Skeletal muscle cell (primary cell): ENCODE measurements at places on chromosomes 2 and 18.

DNA sequence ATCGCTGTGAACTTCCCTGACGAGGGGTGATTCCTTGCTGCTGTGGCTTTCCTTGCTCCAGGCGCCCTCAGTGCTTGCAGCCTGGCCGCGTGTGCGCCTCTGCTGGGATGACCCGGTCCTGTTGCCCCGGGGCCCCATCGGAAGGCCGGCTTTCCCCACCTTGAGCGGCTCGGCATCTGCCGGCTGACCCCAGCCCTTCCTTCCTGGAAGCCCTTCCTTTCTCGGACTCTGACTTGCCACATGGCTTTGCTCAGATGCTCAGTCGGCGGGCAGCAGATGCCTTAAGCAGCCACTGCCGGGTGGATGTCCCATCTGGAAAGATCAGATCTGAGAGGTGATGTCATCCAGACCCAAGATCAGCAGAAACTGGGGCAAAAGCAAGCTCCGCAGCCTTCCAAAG lies 100.5 kb upstream of the ODC1 start:
- no peak for DNase-seq

DNA sequence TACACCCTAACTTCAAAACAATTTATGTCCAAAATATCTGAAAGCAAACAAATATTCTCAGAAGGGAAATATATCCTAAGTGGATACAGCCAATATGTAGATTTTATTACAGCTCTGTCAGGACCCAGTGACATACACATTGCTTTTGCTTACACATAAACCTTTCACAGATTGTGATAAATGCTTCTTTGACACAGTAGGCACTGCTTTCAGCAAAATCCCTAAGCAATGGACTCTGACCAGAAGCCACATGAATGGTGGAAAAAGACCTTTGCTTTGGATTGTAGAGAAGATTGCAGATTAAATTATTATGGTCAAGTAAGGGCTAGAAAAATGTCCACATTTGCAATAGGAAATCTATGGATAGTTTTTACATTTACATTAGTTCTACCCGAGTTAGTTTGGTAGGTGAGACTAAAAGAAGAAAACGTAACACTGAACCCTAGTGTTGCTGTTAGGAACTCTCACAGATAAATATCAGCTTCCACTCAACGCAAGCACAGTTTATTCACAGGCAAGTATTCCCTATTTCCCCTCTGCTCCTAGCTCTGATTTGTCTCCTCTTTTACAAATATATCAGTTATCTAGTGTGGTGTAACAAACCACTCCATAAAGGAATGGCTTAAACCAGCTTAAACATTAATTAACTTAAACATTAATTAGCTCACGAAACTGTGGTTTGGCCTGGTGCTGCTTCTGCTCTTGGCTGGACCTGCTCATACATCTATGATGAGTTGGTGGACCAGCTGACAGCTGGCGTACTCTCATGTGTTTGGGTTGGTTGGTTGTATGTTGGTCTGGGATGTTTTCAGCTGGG lies 23.6 kb upstream of the SERPINE2 start:
- no peak for DNase-seq

DNA sequence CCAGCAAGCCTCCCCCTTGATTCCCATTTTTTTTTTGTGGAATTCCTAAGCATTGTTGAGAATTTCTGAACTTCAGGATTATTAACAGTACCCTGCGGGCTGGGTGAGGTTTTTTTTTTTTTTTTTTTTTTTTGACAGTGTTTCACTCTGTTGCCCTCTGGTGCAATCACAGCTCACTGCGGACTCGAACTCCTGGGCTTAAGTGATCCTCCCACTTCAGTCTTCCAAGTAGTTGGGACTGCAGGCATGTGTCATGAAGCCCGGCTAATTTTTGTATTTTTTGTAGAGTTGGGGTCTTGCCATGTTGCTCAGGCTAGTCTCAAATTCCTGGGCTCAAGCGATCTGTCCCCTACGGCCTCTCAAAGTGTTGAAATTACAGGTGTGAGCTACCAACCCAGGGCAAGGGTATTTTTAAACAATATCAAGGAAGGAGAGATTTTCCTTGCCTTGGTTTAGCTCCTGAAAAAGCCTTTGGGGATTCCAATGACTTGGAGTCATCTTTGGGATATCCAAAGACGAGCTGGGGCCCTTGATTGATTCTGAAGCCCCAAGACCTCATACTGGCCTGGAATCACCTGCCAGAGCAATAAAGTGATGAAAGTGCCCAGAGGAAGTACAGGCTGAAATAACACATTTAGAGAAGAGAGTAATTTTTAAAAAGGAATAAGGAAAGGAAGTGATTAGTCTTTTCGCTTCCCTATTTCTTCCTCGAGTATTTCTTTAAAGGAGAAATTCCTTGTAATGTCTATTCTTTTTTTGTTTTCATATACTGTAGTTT lies 240.2 kb downstream of the TGIF1 start:
- no peak for DNase-seq

GRCh38 chr18:10863026-10863425 lies 286.3 kb downstream of the PIEZO2 start:
- DNase-seq: no peak

DNA sequence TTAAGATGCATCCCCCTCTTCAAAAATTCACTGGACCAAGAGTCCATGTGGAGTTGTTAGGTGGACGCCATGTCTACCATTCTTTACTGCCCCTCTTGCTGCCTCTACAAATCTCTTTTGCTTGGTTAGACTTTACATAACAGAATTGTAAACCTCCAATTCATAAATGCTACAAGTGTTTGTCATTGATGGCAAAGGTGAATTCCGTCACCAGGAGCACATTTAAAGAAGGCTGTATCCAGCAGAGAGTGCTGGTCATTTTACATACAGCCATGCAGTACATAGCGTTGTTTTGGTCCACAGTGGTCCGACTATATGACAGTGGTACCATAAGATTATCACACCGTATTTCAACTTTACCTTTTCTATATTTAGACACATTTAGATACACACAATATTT lies 274.5 kb downstream of the MYCN start:
- DNase-seq: no peak

- DNase-seq: no peak
These were observed 25.8 kb upstream of the ZNF397 start for GRCh38 chr18:35215026-35215425.

- no peak for DNase-seq
These were observed 27.0 kb downstream of the MAPRE3 start for GRCh38 chr2:26997394-26997793.

- DNase-seq: no peak
These were observed 117.1 kb downstream of the RAD51AP2 start for GRCh38 chr2:17401096-17401495.

DNA sequence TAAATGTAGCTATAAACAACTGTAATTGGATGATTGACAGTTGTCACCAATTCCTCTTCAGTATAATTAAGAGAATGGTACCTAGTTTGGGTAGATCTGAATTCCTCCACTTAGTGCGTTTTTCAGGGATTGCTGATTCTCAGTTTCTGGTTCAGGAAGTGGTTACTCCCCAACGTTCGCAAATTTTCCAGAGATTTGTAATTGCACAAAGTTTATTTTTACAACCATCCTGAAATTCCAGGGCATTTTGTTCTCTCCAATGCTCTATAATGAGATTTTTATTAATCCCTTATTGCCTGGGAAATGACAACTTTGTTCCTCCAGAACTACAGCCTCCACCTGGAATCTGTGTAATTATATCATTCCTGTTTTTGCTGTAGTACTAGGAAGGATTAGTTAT lies 710.6 kb upstream of the ZEB2 start:
- no peak for DNase-seq

DNA sequence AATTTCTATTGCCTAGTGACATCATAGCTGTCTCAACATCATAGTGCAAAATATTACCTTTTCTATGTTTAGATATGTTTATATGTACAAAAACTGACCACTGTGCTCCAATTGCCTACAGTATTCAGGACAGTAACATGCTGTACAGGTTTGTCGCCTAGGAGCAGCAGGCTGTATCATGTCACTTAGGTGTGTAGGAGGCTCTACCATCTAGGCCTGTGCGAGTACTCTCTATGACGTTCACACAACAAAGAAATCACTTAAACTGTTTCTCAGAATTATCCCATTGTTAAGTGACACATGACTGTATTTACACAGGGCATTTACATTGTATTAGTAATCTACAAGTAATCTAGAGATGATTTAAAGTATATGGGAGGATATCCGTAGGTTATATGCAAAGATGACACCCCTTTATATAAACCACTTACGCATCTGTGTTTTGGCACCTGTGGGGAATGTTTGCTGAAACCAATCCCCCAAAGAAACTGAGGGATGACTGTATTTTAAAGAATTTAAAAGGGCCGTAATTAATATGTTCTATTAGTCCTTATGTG lies 24.7 kb downstream of the IL1R2 start:
- DNase-seq: no peak

DNA sequence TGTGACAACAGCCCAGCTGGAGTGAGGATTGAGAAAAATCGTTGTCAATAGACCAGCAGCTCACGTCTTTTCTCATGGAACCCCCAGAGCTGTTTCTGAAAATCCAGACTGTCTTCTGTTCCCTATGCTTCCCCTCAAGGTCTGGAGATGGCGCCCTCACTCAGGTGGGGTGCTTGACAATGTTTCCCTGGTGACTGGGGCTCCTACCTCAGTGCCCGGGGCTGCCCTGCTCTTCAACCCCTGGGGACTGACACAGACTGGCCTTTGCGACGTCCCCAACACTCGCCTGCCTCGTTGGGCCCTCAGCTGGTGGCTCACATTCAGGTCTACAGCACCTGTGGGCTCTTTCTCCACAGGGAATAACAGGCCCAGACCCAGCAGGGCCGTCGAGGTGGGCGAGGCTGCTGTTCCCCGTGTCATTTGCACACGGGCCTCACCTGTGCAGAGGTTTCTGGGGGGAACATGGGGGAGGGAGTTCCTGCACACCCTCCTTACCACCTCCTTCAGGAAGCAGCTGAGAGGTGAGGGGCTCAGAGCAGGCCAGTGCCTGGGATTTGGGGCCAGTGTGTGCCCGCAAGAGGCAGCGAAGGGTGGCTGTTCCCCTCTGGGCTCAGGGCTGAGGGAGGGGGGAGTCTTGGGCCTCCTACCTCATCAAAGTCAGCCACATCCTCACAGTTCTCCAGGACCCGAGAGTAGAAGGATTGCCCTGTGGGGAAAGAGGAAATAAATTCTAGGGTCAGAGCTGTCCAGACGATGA lies 59.3 kb upstream of the OTOF start:
- DNase-seq: no peak

GRCh38 chr2:65017335-65017734 lies 28.1 kb downstream of the SLC1A4 start:
- no peak for DNase-seq

DNA sequence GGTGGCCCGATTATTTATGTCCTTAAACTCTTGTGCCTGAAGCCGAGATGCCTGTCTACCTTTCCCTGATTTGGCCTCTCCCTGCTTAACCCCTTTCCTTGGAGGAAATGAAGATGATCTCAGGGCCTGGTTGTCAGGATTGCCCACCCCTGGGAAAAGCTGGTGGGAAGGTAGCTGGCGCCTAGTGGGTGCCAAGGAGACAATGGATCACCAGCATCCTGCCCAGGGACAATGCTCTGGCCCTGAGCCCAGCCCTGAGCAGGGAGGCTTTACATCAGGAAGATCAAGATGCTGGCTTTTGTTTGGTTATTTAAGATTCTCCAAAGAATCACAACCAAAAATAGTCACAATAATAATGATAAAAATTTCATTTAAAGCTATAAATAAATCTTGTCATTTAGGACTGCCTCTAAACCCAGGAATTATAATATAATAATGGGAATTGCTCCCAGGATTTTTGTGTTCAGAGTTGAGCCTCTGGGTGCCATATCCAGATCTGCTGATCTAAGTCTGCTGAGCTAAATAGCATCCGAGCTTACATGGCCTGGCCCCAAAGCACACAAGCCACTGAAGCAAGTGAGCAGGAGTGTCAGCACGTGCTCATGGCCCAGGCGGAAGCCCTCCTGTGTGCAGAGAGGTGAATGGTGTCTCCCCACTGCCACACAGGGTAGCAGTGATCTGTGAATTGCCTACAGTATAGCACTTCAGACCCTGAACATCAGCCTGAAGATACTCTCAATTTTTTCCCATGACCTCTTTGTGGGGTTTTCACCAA lies 57.8 kb upstream of the MAP3K20 start:
- no peak for DNase-seq

- no peak for DNase-seq
These were observed at the start of gene RFTN2 for GRCh38 chr2:197675246-197675645. RFTN2 (minus strand) TSS chr2:197675587; CDS start chr2:197675458, 129 bp downstream.

DNA sequence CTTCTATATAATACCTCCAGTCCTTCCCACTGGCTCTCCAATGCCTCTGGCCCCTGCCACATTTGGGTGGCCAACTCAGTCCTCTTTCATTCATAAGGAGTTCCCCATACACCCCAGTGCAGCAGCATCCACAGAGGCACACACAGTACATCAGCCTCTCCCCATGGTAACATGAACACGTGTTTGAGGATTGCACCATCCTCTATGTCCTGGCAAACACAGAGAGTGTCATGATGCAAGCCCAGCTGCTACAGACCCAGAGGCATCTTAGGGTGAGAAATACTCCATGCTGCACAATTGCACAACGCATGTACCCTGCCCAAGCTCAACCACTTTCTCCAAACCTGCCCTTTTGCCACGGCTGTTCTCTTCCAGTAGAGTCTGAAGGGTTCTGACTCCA lies 11.5 kb downstream of the IGFBP5 start:
- DNase-seq: peak; percentile 97

DNA sequence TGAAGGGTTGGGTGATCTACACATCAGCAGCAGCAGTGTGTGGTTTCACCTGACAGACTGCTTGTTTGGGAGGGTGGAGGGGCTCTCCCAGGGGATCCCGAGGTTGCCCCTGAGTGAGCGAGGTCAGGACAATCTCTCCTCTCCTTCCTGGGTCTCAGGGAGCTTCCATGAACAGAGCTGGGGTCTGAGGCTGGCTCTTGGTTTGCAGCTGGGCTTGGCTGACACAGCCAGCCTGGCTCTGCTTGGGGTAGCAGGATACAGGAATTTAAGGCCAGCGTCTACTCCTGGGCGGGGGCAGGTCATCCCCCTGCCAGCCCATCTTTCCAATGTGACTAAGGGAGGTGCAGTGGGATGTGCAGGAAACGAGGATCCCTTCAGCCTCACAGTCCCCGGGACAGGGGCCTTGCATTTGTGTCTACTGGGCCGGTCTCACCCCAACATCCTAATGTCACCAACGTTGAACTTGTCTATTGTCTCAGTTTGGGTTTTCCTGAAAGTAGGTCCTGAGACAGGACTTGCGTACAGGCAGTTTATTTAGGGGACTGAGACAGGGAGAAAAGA lies 262.6 kb upstream of the HDAC4 start:
- DNase-seq: no peak

DNA sequence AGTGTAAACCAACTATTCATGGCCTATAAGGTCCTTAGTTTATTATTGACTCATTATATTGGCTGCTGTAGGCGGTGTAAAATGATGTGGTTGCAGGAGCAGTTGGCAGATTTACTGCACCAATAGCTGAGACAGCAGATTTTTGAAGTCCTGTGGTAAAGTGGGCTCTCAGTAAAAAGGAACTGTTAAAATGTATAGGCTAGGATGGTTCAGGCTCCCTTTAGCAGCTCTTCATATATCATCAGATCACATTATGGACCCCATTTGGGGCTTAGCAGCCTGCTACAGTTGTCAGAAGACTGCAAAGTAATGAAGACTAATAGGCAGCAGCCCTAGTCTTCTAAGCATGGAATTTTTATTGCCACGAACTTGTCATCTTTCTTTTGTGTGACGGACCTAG lies 27.8 kb downstream of the MTX2 start:
- no peak for DNase-seq
